ENCODE measurements at places on chromosomes 3 and 15. TPM values are rescaled to one million over a fixed set of nuclear protein-coding genes. Genes with fewer than 3 reads are reported as not detected.

Gene ADAMTS7
- 17.8 TPM for total RNA-seq

Gene TEX55
- not detected for total RNA-seq

Gene KY
- total RNA-seq = 3.9 TPM

Gene CGNL1
- total RNA-seq = 19.6 TPM

Gene SNTN
- total RNA-seq = not detected

Gene SLC28A1
- total RNA-seq = 0.83 TPM
